ENCODE measurements at places on chromosomes 11 and 22. TPM values are rescaled to one million over a fixed set of nuclear protein-coding genes. Genes with fewer than 3 reads are reported as not detected.

GRCh38 chr11:108697872-108698473 is 33.1 kb downstream of the DDX10 start:
- no peak overlapping the region for H3K27ac ChIP-seq
- peaks cover 3% of the 10 kb centered on the region for H3K36me3 ChIP-seq
- no peaks in the 10 kb centered on the region for H3K27me3 ChIP-seq
- DNase-seq: peak; percentile 78
- H3K4me1 ChIP-seq: no peaks in the 10 kb centered on the region
- H3K4me3 ChIP-seq: no peak overlapping the region

Gene COPB1
- polyA plus RNA-seq: 47.8 TPM

- no peaks in the 10 kb centered on the region for H3K36me3 ChIP-seq
- DNase-seq: no peak
- no peaks in the 10 kb centered on the region for H3K4me1 ChIP-seq
Observed at GRCh38 chr11:70853068-70853769, 399.2 kb downstream of the SHANK2 start.

- DNase-seq: no peak
- H3K4me1 ChIP-seq: no peaks in the 10 kb centered on the region
- H3K4me3 ChIP-seq: no peak overlapping the region
- H3K27ac ChIP-seq: no peak overlapping the region
- no peaks in the 10 kb centered on the region for H3K27me3 ChIP-seq
- no peaks in the 10 kb centered on the region for H3K36me3 ChIP-seq
Observed at GRCh38 chr11:78742430-78742829, 167.8 kb upstream of the NARS2 start.

Gene NECTIN1
- polyA plus RNA-seq: 8.4 TPM

- H3K4me1 ChIP-seq: no peaks in the 10 kb centered on the region
- H3K36me3 ChIP-seq: no peaks in the 10 kb centered on the region
- H3K4me3 ChIP-seq: no peak overlapping the region
- no peak overlapping the region for H3K27ac ChIP-seq
- DNase-seq: no peak
Observed at GRCh38 chr11:71311928-71312510, 59.6 kb upstream of the SHANK2 start.

DNA sequence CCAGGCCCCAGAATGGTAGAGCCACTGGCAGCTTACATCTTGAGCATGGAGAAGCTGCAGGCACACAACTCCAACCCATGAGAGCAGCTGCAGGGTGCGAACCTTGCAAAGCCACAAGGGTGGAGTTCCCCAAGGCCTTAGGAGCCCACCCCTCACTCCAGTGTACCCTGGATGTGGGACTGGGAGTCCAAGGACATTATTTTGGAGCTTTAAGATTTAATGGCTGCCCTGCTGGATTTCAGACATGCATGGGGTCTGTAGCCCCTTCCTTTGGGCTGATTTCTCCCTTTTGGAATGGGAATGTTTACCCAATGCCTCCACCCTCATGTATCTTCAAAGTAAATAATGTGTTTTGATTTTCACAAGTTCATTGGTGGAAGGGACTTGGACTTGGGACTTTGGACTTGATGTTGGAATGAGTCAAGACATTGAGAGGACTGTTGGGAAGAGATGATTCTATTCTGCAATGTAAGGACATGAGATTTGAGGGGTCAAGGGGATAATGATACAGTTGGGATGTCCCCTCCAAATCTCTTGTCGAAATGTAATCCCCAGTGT is 1.1 kb upstream of the KRTAP5-7 start:
- no peaks in the 10 kb centered on the region for H3K27me3 ChIP-seq
- H3K36me3 ChIP-seq: no peaks in the 10 kb centered on the region
- no peak overlapping the region for H3K27ac ChIP-seq
- no peaks in the 10 kb centered on the region for H3K4me1 ChIP-seq
- no peak overlapping the region for H3K4me3 ChIP-seq

GRCh38 chr22:31945443-31945855 is 1.1 kb downstream of the YWHAH start:
- no peaks in the 10 kb centered on the region for H3K36me3 ChIP-seq
- no peaks in the 10 kb centered on the region for H3K27me3 ChIP-seq
- H3K4me1 ChIP-seq: peaks cover 24% of the 10 kb centered on the region
- DNase-seq: peak; percentile 12
- H3K27ac ChIP-seq: peak overlapping the region; percentile 74

DNA sequence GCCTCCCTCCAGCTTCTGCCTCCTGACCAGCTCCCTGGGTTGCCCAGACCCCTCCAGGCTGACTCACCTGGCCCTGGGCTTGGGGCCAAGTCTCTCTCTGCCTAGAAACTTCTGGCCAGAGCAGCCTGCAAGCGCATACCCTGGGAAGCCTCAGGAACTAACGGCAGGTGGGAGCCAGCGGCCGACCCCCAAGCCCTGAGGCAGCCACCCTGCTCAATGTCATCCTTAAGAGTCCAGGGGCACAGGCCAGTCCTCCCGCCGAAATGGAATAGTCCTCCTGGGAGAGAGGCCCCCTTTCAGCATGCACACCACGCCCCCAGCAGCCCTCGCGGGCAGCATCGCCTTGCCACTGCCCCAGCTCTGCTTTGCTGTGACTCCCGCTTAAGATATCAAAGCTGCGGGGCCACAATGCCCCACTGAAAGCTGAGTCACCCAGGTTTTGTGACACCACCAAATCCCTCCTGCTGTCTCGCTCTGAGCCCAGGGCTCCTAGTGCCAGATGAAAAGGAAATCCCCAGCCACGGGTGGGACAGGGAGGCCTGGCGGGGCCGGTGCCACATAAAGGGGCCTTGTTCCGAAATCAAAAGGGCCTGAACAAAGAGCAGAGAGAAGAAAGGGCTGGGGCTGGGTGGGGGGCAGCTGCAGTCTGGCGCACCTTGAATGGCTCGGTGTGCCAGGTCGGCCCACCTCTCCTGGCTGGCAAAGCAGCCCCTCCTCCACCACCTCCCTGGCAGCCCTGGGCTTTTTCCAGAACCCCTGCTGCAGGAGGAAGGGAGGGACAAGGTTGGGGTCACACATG is 21.4 kb upstream of the FGF3 start:
- H3K27ac ChIP-seq: no peak overlapping the region
- DNase-seq: no peak
- H3K36me3 ChIP-seq: no peaks in the 10 kb centered on the region
- no peak overlapping the region for H3K4me3 ChIP-seq
- no peaks in the 10 kb centered on the region for H3K27me3 ChIP-seq

DNA sequence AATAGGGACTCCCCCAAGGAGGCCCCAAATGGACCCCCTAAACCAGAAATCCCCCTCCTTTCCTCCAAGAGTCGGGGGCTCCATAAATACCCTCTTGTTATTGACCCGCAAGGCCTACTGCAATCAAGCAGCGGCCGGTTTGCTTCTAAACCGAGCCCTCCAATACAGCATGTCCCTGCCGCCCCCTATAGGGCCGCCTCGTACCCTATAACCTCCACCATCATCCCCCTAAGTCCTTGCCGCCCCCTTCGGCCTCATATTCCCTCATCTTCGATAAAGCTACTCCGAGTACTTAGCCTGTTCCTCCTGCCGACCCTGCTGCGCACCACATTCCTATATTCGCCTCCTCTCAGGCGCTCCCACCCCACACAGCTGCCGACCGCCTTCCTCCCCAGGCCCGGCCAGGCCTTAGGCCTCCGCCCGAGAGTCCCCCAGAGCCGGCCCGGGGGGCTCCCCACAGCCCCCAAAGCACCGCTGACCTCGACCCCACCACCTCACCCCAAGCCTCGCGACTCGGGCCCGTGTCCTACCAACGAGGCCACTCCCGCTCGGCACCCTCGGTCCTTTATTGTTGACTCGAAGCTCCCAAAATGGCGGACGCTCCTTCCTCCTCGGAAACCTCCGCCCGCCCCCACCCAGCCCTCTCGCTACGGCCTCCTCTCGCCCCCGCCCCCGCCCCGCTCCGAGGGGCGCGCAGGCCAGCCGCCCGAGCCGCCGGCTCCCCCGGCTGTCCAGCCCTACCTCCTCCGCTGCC is 430 bp downstream of the DDX6 start:
- H3K27me3 ChIP-seq: no peaks in the 10 kb centered on the region
- H3K36me3 ChIP-seq: no peaks in the 10 kb centered on the region
- peak overlapping the region; percentile 89 for H3K27ac ChIP-seq
- DNase-seq: peak; percentile 78
- H3K4me3 ChIP-seq: peak overlapping the region; percentile 84

GRCh38 chr22:37552524-37553163 is 7.6 kb upstream of the CDC42EP1 start:
- no peak overlapping the region for H3K4me3 ChIP-seq
- H3K27ac ChIP-seq: no peak overlapping the region
- DNase-seq: no peak
- peaks cover 30% of the 10 kb centered on the region for H3K4me1 ChIP-seq
- no peaks in the 10 kb centered on the region for H3K36me3 ChIP-seq

- H3K27me3 ChIP-seq: no peaks in the 10 kb centered on the region
- no peaks in the 10 kb centered on the region for H3K4me1 ChIP-seq
- DNase-seq: no peak
- H3K36me3 ChIP-seq: no peaks in the 10 kb centered on the region
- no peak overlapping the region for H3K27ac ChIP-seq
- no peak overlapping the region for H3K4me3 ChIP-seq
Observed at GRCh38 chr22:43774318-43774915, 37.7 kb downstream of the EFCAB6 start.

- H3K36me3 ChIP-seq: no peaks in the 10 kb centered on the region
- no peaks in the 10 kb centered on the region for H3K27me3 ChIP-seq
- H3K4me1 ChIP-seq: peaks cover 15% of the 10 kb centered on the region
- H3K4me3 ChIP-seq: no peak overlapping the region
- no peak overlapping the region for H3K27ac ChIP-seq
Observed at GRCh38 chr11:64097468-64098317, 62.0 kb downstream of the FLRT1 start.

- peaks cover 8% of the 10 kb centered on the region for H3K36me3 ChIP-seq
- peak; percentile 76 for DNase-seq
- no peak overlapping the region for H3K4me3 ChIP-seq
- no peaks in the 10 kb centered on the region for H3K27me3 ChIP-seq
- peaks cover 20% of the 10 kb centered on the region for H3K4me1 ChIP-seq
Observed at GRCh38 chr11:71962428-71963038, 33.7 kb downstream of the RNF121 start.

Gene OR56A5
- not detected for polyA plus RNA-seq

- H3K4me1 ChIP-seq: peaks cover 51% of the 10 kb centered on the region
- no peak for DNase-seq
- H3K27me3 ChIP-seq: no peaks in the 10 kb centered on the region
- no peak overlapping the region for H3K4me3 ChIP-seq
Observed at GRCh38 chr22:39179841-39180335, 27.4 kb upstream of the CBX7 start.

- H3K4me3 ChIP-seq: no peak overlapping the region
- no peaks in the 10 kb centered on the region for H3K27me3 ChIP-seq
- DNase-seq: no peak
Observed at GRCh38 chr11:5310423-5310822, 8.7 kb upstream of the OR51B4 start.

DNA sequence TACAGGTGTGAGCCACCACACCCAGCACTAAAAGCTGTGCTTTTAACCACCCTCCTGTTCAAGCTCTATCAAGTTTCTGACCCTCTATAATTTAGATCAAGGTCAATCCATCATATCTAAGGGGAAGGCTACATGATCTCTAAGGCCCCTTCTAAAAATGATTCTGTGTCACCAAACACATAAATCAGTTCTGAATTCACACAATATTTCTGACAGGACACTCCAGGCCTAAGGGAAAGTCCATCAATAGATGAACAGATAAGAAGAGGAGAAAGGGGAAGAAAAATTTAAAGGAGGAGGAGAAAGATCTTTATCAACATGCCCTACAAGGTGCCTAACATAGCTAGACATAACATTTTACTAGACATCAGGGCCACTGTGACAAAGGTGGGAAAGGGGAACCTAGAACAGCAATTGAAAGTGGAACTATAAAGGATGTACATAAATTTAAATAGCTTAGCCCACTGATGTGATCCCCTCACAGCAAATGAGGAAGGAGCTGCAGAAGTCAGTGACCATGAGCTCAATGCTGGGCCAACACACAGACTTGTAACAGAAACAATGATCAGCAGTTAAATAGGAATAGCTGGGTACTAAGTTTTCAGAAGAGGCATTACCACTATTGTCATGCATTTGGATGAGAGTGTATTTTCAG is 4.7 kb downstream of the PRCP start:
- no peaks in the 10 kb centered on the region for H3K27me3 ChIP-seq
- no peak overlapping the region for H3K4me3 ChIP-seq
- no peak overlapping the region for H3K27ac ChIP-seq

GRCh38 chr11:99015634-99016454 is 4.9 kb upstream of the CNTN5 start:
- H3K27ac ChIP-seq: no peak overlapping the region
- H3K27me3 ChIP-seq: peaks cover 2% of the 10 kb centered on the region
- H3K4me1 ChIP-seq: no peaks in the 10 kb centered on the region
- no peaks in the 10 kb centered on the region for H3K36me3 ChIP-seq
- DNase-seq: peak; percentile 38
- H3K4me3 ChIP-seq: no peak overlapping the region

Gene FOSL1
- polyA plus RNA-seq: 16.6 TPM

GRCh38 chr22:48636746-48637145 is 1190.9 kb downstream of the BRD1 start:
- H3K36me3 ChIP-seq: no peaks in the 10 kb centered on the region
- H3K4me1 ChIP-seq: no peaks in the 10 kb centered on the region
- H3K27ac ChIP-seq: no peak overlapping the region
- no peak overlapping the region for H3K4me3 ChIP-seq
- DNase-seq: no peak

Gene PARVA
- polyA plus RNA-seq: 40.6 TPM

Gene EMID1
- 0.56 TPM for polyA plus RNA-seq

Gene ARHGAP8
- not detected for polyA plus RNA-seq

DNA sequence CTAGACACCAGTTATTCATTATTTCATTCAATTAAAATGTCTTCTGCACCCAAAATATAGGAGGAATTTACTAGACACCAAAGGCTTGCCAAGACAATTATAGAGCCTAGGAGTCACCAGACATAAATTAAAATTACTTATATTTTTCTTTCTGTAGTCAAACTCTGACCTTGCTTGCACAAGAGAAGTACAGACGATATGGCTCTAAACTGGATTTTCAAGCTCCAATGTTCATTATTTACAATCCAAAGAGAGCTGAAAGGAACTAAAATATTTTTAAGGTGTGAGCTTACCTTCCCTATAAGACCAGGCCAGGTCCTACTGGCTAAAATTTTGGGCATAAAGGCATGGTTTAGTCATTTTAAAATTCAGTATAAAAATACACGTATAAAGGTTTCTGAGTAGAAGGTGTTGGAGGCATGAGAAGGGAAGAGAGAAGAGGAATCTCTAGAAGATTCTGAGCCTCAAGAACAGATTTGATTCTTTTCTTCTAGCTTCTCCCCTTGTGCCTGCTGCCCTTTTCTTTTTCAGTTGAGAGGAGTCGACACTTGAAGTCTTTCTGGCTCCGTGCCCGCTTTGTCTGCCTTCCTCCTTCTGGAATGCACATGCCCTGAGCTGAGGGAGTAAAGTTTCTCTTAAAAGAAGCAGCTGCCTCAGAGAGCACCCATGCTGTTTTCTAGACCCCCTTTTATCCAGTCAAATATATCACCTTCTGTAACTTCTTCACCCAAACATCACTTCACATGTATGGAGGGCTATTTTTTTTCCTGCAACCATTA is 13.5 kb downstream of the C11orf97 start:
- H3K27ac ChIP-seq: no peak overlapping the region
- peak; percentile 68 for DNase-seq
- no peaks in the 10 kb centered on the region for H3K4me1 ChIP-seq
- no peak overlapping the region for H3K4me3 ChIP-seq
- no peaks in the 10 kb centered on the region for H3K27me3 ChIP-seq

Gene LMO2
- 60.4 TPM for polyA plus RNA-seq
